ENCODE measurements at places on chromosomes 7 and 10. TPM values are rescaled to one million over a fixed set of nuclear protein-coding genes. Genes with fewer than 3 reads are reported as not detected.

The VSTM4 gene
- total RNA-seq = not detected

DNA sequence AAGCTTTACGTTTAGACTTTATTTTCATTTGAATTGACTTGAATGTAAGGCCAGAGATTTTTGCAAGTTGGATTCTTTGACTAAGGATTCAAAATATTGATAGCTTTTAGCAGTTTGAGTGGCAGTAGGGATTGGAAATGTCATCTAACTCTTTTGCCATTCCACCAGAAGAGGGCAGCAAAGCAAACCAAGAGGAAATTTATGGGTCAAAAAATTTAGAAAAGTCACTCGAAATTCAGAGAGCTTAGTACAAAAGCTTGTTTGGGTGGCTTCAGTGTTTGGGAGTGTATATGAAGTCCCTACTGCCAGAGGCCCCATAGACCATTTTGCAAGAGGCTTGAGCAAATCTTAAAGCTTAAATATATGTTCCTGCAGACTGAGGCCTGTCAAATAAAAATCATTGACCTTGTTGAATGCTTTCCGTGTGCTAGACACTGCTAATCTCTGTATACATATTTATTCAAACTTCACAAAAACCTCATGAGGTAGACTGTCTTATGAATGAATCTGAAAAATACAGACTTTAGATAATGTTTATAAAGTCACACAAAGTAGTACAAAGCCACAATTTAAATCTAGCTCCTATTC is 44.6 kb upstream of the RSBN1L start:
- peak; percentile 81 for DNase-seq

GRCh38 chr7:121618182-121618581 is 222.1 kb upstream of the FAM3C start:
- DNase-seq = no peak

DNA sequence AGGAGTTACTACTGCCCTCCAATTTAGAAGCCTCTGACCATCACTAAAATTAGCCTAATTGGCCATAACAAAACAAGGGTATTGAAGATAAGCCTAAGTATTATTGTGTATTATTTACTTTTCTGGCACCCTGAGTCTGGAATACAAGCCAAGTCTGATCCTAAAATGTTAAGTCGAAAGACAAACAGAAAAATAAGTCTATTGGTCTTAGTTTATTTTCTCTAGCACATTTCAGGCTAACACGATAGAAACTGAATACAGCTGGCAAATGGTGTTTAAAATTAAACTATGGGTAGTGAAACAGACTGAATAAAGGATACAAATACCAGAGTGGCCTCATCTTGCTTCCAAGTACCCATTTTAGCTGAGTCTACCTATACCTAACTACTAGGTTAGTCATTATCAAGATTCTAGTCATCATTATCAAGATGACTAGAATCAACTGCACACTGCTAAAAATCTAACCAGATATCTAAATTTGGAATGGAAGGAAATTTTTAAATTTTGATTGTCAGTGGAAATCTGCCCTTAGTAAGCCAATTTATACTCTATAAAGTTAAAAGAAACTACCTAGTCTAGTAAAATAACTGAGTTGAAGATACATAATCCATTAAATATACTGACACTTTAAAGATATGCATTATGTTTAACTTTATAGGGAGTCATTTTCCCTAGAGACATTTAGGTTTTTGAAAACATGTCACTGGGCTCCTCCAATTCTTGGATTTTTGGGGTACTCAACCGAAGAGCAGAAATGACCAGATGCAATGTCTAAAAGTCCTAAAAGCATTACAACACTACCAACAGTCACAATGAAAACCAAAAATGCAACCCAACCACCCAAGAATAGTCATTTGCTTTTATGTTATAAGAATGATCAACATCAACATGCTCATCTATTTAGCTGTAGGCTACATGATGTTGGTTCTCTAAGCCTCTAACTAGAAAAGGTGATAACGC is 80.9 kb downstream of the NT5C2 start:
- DNase-seq = no peak
